ENCODE measurements at places on chromosomes 4 and X.
A peak's percentile ranks its signal among the peaks of the same experiment; 100 is the strongest.

DNA sequence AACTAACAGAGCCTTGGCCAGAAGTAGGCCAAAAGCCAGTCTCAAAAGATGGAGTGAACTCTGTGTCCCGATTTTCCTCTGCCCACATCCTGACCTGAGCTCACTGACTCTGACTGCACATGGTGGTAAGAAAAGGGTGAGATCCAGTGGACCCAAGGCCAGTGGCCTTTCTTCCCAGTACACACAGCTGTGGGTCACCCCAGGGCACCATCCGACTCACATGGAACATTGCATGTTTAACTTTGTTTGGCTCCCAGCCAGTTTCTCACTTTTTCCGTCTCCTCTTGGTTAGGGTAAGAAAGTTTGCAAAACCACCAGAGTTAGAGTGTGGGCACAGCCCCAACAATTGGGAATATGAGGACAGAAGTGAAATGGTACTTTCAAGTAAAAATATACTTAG, 69.8 kb downstream of the GAB1 start:
- DNase-seq: no peak

DNA sequence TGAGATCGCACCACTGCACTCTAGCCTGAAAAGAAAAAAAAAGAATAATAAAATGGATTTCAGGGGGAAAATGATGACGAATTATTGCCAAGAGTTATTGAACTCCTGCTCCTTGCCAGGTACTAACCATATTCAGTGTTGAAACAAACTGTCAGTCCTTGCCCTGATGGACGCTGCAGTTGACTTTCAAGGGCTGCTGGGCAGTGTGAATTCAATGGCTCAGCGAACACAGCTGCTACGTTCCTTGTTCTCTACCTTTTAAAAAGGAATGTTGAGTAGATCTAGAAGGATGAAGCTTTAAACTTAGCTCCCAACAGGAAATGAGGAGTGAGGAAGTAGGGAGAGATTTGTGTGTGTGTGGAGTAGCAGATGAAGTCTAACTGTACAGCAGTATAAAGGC, 2.7 kb downstream of the LIMCH1 start:
- no peak for DNase-seq

DNA sequence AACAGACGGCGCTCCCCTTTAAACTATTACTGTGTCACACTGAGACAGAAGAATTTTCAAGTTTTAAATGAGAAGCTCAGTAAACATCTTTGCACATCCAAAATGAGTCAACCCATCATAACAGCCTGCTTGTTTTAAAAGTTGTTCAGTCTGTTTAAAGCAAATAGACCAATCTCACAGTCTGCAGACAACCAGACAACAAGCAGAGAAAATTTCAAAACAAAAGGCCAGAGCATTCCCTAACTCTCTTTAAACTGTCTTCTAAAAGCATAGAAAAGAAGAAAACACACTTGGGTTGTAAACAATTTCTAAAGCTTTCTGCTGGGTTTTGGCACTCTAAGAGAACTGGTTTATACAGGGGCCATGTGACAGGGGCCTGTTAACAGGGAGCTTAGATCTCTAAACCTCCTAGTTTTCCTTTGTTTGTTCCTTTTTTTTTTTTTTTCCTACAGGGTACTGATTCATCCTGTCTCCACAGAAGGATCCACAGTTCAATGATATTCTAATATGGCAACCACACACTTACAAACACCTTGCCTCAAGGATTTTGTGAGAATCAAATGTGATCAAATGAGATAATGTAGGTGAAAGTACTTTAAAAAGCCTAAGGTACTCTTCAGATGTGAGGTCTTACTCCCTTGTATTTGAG, 100.8 kb upstream of the MAML3 start:
- DNase-seq: no peak

DNA sequence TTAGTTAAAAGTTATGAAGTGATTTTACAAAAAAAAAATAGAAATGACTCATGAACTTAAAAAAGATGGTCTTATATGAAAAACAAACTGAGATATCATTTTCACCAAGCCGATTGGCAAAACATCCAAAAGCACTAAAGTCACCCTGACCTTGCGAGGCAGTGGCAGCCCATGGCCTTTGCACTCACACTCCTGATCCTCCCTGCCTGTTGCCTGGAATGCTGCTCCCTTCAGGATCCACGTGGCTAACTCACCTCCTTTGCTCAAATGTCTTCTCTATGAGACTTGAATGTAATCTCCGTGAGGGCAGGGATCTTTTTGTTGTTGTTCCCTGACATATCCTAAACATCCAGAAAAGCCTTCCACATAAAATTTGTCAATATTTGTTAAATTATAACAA, 106.4 kb downstream of the RAPGEF2 start:
- no peak for DNase-seq

DNA sequence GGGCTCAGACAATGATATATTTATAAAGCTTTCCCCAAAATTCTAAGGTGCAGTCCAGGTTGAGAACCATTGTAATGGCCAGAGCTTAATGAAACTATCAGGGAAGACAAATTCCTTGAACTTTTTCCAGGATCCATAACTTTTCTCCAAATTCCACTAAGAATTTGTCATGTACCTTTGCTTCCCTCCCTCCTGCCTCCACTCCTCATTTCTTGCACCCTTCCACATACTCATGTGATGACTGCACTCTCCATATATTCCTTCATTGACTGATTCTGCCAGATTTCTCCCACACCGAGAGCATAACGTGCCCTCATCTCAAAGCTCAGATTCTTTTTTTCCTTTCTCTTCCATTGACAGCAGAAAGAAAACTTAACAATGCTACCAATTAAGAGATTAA, 20.9 kb upstream of the AMELX start:
- no peak for DNase-seq

GRCh38 chr4:1502976-1503375, 96.7 kb upstream of the NKX1-1 start:
- peak; percentile 42 for DNase-seq

DNA sequence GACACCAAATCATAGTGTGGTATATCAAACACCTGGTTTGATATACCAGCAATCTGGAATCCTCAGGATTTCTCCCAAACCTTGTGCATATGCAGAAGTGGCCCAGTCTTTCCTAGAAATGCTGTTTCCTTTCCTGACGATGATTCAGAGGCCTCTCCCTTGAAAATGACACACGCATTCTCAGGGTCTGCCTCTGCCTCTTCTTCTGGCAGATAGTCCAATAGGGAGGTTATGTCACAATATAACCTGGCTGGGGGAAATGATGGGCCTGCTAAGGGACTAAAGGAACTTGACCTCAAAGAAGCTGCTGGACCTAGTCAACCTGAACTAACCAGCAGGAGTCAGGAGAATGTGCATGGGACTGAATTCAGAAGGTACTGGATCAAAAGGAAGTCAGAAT, 435.2 kb downstream of the IDS start:
- DNase-seq: no peak

DNA sequence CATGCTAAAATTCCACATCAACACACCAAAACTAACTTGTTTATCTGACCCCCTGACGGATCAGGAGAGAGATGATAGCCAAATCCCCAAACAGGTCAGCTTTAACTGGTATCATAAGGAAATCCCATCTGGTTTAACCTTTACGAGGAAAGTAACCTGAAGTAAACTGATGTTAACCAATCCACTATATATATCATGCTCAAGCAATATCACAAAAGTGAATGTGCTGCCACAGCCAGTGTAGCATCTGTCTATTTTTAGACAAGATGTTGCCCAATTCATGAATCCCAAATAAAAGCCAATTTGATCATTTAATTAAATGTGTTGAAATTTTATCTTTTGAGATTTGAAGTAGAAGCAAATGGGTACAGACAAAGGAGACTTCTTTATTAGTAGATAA, 44.5 kb downstream of the EGF start:
- no peak for DNase-seq

- no peak for DNase-seq
Observed at GRCh38 chr4:20764366-20764992, 64.2 kb downstream of the PACRGL start.

- no peak for DNase-seq
Observed at GRCh38 chrX:44989995-44990770, 117.2 kb downstream of the KDM6A start.

GRCh38 chr4:78621395-78621794, 69.8 kb downstream of the ANXA3 start:
- DNase-seq: no peak

DNA sequence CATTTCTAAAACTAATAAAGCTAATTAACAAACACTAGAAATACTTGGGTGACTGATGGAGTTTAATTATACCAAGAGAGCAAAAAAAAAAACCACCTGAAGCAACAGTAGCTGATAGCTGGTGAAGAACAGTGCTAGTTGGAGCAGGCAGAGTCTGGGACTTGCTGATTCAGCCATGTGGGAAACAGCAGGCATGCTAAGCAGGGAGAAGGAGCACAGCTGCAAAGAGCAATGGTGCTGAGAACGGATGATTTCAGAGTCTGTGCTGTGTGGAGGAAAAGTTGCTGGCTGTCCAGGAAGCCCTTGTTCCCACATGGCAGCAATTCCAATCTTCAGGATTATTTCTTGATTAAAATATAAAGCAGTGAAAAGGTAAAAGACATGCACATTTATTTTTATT, 68.8 kb downstream of the NPY1R start:
- DNase-seq: no peak

GRCh38 chr4:158428242-158428641, 93.4 kb upstream of the RXFP1 start:
- DNase-seq: no peak

DNA sequence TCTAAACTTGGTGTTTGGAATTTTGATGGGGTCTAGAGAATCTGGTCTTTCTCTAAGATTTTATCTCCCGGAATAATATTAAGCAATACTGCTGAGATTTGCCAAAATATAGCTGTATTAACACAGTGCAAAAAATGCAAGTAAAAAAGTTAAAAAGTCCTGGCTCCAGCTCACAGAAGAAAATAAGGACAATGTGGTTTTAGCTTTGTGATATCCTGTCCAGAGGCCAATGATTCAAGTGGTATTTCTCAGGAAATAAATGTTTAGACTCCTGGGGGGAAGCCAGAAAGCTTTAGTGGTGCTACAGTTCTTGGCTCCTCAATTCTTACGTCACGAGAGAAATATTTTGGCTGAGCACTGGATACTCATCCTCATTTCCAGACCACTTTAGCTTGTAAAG, 40.9 kb upstream of the IL13RA2 start:
- DNase-seq: no peak

- DNase-seq: no peak
Observed at GRCh38 chrX:24466025-24466424, 939 bp downstream of the PDK3 start.

- DNase-seq: peak; percentile 6
Observed at GRCh38 chrX:44244008-44244407, 99.5 kb downstream of the EFHC2 start.

DNA sequence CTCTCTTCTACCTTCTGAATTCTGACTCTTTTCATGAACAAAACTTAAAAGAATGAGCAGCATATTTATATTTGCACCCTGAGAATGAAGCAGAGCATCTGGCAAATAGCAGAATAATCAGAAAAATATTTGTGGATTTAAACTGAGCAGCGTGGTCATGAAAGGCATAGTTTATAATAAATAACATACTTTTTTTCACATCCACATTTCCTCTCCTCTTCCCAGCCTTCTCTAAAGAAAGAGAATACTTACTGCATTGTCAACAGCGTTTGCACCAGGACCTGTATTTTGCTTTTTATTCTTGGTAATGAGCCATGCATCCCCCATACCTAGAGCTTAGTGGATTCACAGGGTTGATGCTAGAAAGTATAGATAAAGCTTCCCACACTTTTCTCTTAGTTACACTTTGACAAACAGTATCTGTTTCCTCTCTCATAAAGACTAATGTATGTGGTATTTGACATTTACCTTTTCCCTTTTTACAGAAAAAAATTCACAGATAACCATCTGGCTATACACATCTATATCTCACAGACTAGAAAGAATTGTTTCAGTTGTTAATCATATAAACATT, 131.5 kb downstream of the PRSS12 start:
- DNase-seq: no peak

GRCh38 chr4:52052475-52052780, 1.3 kb downstream of the SPATA18 start:
- no peak for DNase-seq

DNA sequence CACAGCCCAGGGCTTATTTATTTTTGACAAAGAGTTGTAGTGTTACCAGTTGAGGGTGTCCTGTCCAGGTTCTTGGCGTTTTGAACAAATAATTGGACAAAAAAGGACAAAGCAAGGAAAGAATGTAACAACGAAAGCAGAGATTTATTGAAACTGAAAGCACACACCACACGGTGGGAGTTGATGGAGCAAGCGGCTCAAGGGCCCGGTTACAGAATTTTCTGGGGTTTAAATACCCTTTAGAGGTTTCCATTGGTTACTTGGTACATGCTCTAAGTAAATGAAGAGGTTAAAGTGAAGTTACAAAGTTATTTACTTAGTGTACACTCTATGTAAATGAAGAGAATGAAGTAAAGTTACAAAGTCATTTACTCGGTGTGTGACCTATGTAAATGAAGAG, 27.8 kb upstream of the OPHN1 start:
- no peak for DNase-seq

DNA sequence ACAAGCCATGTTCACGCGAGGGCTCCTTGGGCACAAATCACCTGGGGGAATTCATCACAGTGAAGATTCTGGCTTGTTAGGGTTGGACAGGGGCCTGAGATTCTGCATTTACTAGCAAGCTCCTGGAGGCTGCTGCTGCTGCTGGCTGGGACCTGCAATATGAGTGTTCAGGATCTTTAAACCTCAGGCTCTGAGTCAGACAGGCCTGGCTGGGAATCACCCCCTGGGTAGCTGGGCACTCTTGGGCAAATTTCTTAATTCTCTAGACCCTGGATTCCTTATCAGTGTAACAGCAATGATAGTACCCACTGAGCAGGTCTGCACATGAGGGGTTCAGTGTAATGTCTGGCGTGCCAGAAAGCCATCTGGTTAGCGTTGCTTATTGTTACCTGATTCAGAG, 101.5 kb downstream of the DHX15 start:
- no peak for DNase-seq

DNA sequence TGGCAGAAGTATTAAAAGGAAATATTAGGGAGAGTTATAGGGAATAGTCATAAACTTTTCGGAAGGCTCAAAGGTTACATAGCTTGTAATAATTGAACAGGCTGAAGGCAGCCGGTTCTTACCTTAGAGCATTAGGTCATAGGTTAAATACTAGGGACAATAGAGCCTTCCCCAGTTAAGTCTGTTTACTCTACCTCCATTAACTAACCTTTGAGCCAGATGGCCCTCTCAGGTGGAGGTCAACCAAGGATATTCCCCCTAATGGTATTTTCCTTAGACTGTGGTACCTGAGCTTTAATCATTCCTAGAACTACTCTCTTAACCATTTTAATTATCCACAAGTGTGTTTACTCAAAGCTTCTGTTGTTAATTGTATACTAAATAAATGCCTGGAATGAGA, 920.9 kb upstream of the PABPC4L start:
- DNase-seq: no peak

- DNase-seq: peak; percentile 80
Observed at GRCh38 chr4:183986971-183987946, 82.2 kb downstream of the STOX2 start.
